Activated CD8-positive, alpha-beta T cell treated with anti-CD3 and anti-CD28 coated beads for 36 hours (primary cell): ENCODE measurements at places on chromosomes 2 and 18.
A peak's percentile ranks its signal among the peaks of the same experiment; 100 is the strongest.

DNA sequence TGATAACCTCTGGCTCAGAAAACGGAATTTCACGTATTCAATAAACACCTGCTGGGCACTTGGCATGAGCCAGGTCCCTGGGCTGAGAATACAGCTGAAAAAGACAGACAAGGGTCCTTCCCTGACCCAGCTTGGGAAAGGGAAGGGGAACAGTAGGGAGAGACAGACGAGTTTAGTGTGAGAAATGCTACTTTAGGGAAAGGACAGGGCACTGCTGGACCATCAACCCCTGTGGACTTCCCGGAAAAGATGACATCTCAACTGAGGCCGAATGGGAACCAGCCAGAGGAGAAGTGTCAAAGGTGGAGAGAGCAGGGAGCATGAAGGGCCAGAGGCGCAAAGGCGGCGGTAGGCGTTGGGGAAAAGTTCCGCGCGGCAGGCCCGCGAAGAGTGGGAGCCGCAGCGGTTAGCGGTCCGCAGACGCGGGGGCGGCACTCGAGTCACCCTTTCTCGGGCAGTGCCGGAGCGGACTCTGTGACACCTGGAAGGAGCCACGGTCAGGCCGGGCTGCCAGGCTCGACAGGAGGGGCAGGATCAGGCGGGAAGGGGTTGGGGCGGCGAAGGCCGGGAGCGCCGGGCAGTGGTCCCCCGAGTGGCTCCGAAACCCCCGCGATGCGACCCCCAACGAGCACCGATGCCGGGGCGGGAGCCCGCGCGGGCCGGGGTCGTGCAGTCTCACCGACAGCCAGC is 519 bp downstream of the TEX261 start:
- peak; percentile 69 for DNase-seq

- DNase-seq, result no peak
These were observed 647.1 kb upstream of the CRIM1 start for GRCh38 chr2:35708411-35708923.

DNA sequence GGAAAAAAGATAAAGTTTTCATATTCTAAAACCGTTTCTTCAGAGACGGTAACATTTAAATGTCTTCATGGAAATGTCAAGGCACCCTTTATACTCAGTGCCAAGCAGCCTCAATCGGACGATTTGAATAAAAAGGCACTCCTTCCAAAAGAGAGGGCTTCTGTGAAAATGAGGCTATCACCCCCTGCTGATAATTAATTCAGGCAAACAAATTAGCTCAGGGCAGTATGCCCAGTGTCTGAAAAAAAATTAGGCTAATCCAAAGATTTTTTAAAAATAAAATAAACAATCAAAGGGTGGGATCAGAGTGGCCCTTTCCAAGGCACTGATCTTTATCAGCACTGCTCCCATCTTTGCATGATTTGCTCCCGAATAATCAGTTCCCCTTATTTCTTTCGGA is 151.0 kb upstream of the PID1 start:
- DNase-seq, result no peak

DNA sequence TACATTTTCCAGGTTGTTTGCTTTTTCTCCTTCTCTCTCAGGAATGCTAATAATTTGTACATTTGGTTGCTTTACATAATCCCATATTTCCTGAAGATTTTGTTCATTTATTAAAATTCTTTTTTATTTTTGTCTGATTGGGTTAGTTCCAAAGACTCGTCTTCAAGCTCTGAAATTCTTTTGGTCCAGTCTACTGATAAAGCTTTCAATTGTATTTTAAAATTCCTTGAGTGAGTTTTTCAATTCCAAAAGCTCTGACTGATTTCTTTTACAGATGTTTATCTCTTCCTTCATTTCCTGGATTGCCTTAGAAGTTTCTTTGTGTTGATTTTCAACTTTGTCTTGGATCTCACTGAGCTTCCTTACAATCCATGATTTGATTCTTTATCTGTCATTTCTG is 50.0 kb downstream of the MBOAT2 start:
- DNase-seq, result no peak

DNA sequence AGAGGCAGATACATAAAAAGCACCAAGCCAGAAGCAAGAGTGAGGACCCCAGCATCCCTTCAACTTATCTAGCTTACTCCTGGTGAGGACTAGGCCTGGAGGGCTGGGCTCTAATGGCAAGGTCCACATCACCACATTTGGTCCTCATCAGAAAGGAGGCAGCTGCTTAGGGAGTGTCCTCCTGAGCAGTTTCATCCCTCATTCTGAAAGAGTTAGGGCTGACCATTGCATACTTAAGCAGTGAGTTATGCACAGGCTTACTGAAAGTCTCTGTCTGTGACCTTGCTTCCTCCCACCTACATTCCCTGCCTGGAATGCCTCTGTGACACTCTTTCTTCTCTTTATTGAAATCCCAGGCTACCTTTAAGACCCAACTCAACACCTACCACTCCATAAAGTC is 301.8 kb upstream of the ACVR2A start:
- DNase-seq, result no peak

DNA sequence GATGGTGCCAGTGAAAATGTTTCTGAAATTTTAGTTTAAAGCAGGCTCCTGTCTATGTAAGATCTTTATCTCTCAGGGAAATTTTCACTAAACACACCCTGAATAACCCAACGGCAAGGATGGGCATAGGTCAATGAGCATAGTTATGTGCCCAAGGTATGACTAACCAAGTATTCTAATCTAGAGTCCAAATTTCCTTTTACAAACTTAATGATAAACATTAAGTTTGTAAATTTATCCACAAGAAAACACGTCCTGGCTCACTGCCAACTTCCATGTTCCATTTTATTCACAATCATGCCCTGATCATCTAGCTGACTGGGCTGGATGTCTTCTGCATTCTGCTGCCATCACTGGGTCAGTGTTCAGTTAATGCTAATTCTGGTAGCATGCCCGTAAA is 151.2 kb downstream of the SRBD1 start:
- DNase-seq, result no peak

- no peak for DNase-seq
These were observed 17.6 kb downstream of the DHRS9 start for GRCh38 chr2:169086893-169087467.

DNA sequence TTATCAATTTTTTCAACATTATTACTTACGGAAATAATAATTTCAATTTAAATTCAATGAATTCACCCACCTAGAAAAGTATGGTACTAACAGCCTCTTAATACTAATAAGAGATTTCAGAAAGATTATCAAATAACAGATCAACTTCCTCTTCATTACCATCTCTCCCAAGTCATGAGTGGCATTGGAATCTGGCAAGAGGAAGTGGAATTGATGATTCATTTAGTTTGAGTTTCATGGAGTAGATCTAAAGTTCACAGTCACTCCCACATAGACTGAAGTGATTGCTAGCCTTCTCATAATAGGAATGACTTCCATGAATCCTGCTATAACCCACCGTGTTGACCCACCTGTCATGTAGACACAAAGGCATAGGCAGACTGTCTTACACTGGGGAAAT is 77.7 kb upstream of the WDR75 start:
- no peak for DNase-seq

DNA sequence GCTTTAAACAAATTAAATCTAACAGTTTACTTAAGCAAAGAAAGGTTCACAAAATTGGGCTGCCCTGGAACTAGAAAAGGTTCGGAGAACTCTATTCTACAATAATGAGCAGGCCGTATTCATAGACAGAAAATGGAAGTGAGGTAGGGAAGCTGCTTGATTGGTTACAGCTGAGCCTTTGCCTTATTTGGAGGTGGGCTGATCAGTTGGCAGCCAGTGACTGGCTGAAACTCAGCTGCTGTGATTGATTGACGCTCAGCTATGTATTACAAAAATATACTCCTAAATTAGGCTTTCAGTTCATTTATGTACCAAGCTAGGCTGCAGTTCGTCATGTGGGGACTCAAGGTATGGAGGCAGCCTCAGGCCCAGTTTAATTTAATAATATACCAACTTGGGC is 42.3 kb upstream of the TTR start:
- no peak for DNase-seq

GRCh38 chr2:99096728-99097127 is 44.8 kb upstream of the C2orf15 start:
- no peak for DNase-seq

DNA sequence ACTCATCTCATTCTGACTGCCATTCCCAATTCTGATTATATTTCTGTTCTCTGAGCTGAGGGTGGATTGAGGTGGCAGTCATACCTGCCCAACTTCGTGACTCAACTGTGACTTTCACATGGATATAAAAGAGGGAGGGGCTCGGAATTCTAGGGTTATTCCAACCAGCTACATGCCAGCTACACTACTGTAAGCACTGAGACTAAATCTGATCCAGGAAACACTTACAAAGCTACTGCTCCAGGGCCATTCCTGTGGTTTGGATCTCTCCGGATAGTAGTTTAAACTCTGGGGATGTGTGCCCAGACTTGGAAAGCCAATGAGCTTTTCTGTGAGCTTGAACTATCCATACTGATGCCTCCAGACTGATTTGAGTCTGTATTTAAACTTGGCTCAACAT is 7.9 kb downstream of the MAP2 start:
- no peak for DNase-seq

GRCh38 chr2:38215522-38215921 is 139.6 kb upstream of the CYP1B1 start:
- no peak for DNase-seq

- no peak for DNase-seq
These were observed 676.6 kb upstream of the GCFC2 start for GRCh38 chr2:76387294-76387693.

DNA sequence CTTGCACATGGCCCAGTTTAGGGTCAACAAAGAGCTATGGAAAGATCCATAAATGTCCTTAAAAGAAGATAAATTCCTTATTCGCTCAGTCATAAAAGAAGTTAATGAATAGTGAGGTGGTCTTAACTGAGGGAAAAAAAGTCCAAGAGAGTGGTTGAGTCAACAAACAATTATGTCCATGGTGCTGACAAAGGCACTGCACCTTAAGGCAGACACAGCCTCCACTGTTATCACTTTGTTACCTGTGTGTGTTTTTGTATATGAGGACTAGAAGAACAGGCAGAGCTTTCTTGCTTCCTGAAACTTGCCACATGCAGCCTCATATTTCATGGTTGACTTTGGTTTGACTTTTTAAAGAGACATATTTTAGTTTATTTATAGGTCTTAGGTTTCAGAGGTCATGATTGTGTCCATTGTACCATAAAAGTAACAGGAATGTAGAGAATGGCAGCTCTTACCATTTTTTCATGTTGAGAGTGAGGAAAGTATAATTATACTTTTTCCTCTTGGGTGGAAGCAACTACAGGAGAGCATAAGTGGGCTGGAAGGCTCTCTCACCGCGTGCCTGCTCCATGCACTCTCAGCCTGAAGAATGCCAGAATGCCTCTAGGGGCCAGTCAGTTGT is 93.6 kb downstream of the XRCC5 start:
- DNase-seq, result no peak

- no peak for DNase-seq
These were observed 868.1 kb upstream of the ID2 start for GRCh38 chr2:7813541-7814292.

DNA sequence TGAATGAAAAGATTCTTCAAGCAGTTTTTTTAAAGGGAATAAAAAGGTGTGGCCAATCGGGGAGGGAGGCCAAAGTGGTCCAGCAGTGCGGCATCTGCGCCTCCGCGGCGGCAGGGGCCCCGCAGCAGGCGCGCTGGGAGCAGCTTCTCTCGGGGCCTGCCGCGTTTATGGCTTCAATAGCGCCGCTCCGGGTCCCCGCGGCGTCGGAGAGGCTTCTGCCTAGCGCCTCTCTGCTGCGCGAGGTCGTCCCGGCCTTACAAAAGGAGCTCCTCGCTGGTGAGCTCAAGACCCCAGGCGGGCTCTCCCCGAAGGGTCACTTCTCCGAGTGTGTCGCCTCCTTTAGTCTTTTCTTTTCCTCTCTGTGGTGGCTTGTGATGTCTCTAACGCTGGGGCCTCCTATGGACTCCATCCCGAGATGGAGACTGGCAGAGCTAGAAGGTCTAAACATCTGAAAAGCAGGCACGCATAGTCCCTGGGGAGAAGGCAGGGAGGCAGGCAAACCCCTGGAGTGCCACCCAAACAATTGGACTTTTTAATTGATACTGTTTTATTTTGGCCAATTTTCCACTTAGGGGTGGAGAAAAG is 67.1 kb downstream of the SUMO1 start:
- DNase-seq, result peak; percentile 19

GRCh38 chr2:153098073-153098472 is 379.7 kb downstream of the ARL6IP6 start:
- DNase-seq, result no peak

- DNase-seq, result no peak
These were observed 39.7 kb downstream of the RFX8 start for GRCh38 chr2:101435001-101435862.

GRCh38 chr2:56763683-56764082 is 579.9 kb downstream of the CCDC85A start:
- no peak for DNase-seq

DNA sequence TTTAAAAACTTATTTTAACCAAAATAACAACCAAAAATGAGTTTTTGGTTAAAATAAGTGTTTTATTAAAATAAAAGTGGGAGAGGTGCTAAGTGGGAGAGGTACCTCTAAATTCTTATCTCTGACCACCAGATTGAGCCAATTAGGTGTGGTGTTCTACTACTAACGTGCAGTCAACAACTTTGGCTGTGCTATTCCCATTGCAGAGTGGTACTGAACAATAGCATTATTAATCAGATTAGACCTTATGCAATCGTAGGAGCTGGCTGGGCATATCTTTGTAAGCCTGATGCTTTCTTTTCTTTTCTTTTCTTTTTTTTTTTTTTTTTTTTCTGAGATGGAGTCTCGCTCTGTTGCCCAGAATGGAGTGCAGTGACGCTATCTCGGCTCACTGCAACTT is 38.9 kb downstream of the RAB27B start:
- DNase-seq, result no peak
